B cell (primary cell): ENCODE measurements at places on chromosomes 13 and 19. TPM values are rescaled to one million over a fixed set of nuclear protein-coding genes. Genes with fewer than 3 reads are reported as not detected.

The PLPP2 gene
- total RNA-seq: 0.10 and 0.37 TPM in 2 replicates

The SBSN gene
- total RNA-seq: not detected in 2 replicates

The AZU1 gene
- 0.44 and 0.70 TPM in 2 replicates for total RNA-seq

The MAG gene
- 0.12 TPM in 1 of 2 replicates, not detected in the other for total RNA-seq

The ATP4A gene
- not detected in 2 replicates for total RNA-seq

The ZNF846 gene
- 18.2 and 24.5 TPM in 2 replicates for total RNA-seq

The STOML3 gene
- not detected in 2 replicates for total RNA-seq

The SWSAP1 gene
- 5.0 TPM in 2 replicates for total RNA-seq

The NLRP7 gene
- total RNA-seq: 0.07 TPM in 1 of 2 replicates, not detected in the other

The RGS9BP gene
- total RNA-seq: 0.25 and 0.29 TPM in 2 replicates

The S1PR4 gene
- 129 TPM in 2 replicates for total RNA-seq

The IGLON5 gene
- total RNA-seq: not detected in 2 replicates

The ZGLP1 gene
- total RNA-seq: 6.4 and 7.4 TPM in 2 replicates

The GNG7 gene
- total RNA-seq: 153 and 160 TPM in 2 replicates

The KLK12 gene
- not detected in 2 replicates for total RNA-seq

The OR7G2 gene
- total RNA-seq: not detected in 2 replicates

The C19orf33 gene
- total RNA-seq: 1.2 and 2.0 TPM in 2 replicates

The FPR3 gene
- total RNA-seq: 0.44 and 0.51 TPM in 2 replicates

The SH2D3A gene
- 33.5 and 36.1 TPM in 2 replicates for total RNA-seq

The SIRT6 gene
- total RNA-seq: 27.8 and 30.4 TPM in 2 replicates

The IGSF23 gene
- not detected in 2 replicates for total RNA-seq

The ZNF429 gene
- total RNA-seq: 23.2 and 29.4 TPM in 2 replicates

The IZUMO2 gene
- not detected in 2 replicates for total RNA-seq

The ZNF816 gene
- total RNA-seq: 22.3 and 25.0 TPM in 2 replicates

The ZNF729 gene
- not detected in 2 replicates for total RNA-seq

The ETHE1 gene
- 16.0 and 22.3 TPM in 2 replicates for total RNA-seq

The BRSK1 gene
- 0.94 and 1.7 TPM in 2 replicates for total RNA-seq

The KIR3DL2 gene
- 0.17 TPM in 1 of 2 replicates, not detected in the other for total RNA-seq

The ZSCAN22 gene
- 7.1 TPM in 2 replicates for total RNA-seq

The WDR87 gene
- total RNA-seq: 0.07 TPM in 1 of 2 replicates, not detected in the other

The PIBF1 gene
- 42.2 and 43.1 TPM in 2 replicates for total RNA-seq

The PLVAP gene
- total RNA-seq: not detected in 2 replicates

The TRAPPC6A gene
- total RNA-seq: 40.3 and 48.2 TPM in 2 replicates

The ZNF709 gene
- total RNA-seq: 8.4 and 9.3 TPM in 2 replicates

The ERICH6B gene
- not detected in 2 replicates for total RNA-seq

The THAP8 gene
- total RNA-seq: 3.9 and 4.5 TPM in 2 replicates

The NKG7 gene
- 1.9 and 2.6 TPM in 2 replicates for total RNA-seq

The ZNF91 gene
- total RNA-seq: 79.6 and 89.5 TPM in 2 replicates

The NUMBL gene
- 21.8 and 27.7 TPM in 2 replicates for total RNA-seq

The RFPL4A gene
- not detected in 2 replicates for total RNA-seq

The SCN1B gene
- total RNA-seq: 0.49 and 0.52 TPM in 2 replicates

The CLEC17A gene
- total RNA-seq: 121 and 127 TPM in 2 replicates

The OR7A5 gene
- total RNA-seq: not detected in 2 replicates

The SLC35E1 gene
- total RNA-seq: 46.8 and 51.6 TPM in 2 replicates

The GRK1 gene
- 0.15 TPM in 1 of 2 replicates, not detected in the other for total RNA-seq

The FGF14 gene
- total RNA-seq: not detected in 2 replicates

The SIGLEC8 gene
- not detected in 2 replicates for total RNA-seq

The CDC16 gene
- total RNA-seq: 121 and 127 TPM in 2 replicates

The DHDH gene
- total RNA-seq: 0.64 TPM in 1 of 2 replicates, not detected in the other

The ZNF723 gene
- total RNA-seq: not detected in 2 replicates

The ZSWIM4 gene
- 10.1 and 10.6 TPM in 2 replicates for total RNA-seq
